ENCODE measurements at places on chromosomes 5 and 9.

DNA sequence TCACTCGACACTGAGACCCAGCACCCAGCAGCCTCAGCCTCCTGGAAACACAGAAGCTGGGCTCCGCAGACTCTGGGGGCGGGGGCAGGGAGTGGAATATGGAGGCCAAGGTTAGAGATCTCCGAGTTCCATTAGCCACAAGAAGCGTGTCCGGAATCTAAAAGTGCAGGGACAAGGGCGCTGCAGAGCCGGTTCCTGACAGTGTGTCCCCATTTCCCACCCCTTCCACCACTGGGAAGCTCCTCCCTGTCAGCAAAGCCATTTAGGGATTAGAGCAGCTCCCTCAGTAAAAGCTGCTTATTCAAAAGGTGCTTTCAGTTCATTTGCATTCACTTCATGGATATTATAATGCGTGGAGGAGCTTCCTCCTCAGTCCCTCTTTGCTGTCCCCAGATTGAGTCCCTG lies 74.1 kb upstream of the HSPA9 start:
- DNase-seq, result no peak

GRCh38 chr5:5539590-5539989 lies 117.1 kb downstream of the ICE1 start:
- DNase-seq, result no peak

GRCh38 chr5:170488570-170488969 lies 15.2 kb upstream of the KCNIP1 start:
- no peak for DNase-seq

- DNase-seq, result no peak
These were observed 38.8 kb upstream of the PWWP2A start for GRCh38 chr5:160158087-160158486.

GRCh38 chr5:176733406-176734262 lies 76.7 kb upstream of the UNC5A start:
- DNase-seq, result no peak

DNA sequence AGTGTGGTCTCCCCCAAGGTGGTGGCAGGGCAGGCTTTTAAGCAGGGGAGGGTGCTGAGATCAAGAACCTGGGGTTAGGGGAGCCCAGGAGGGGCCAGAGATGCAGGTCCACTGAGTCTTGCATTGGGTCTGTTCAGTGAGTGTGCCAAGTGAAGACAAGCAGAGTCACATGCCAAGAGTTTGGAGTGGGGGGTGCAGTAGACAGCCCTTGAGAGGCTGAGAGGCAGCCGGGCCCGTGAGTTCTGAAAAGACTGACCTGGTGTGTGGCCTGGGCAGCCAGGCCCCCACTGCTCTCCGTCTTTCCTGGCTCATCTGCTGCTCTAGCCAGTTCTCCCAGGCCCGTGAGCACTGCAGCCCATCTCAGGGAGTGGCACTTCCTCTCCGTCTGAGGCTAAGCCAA lies 120.0 kb downstream of the DAB2IP start:
- DNase-seq, result no peak

- DNase-seq, result no peak
These were observed 202.1 kb downstream of the FBXL7 start for GRCh38 chr5:15702102-15702501.

- DNase-seq, result no peak
These were observed 197.6 kb upstream of the MEF2C start for GRCh38 chr5:89080467-89081116.

- DNase-seq, result no peak
These were observed 30.3 kb downstream of the ANGPTL2 start for GRCh38 chr9:127092041-127092608.

GRCh38 chr9:130883479-130883878 lies 13.1 kb downstream of the QRFP start:
- no peak for DNase-seq

All from NCI-H187 (cell line).